ENCODE measurements at places on chromosomes 16 and 17.

- no peak for DNase-seq
Measured at GRCh38 chr17:80080081-80080480, 21.3 kb upstream of the GAA start.

DNA sequence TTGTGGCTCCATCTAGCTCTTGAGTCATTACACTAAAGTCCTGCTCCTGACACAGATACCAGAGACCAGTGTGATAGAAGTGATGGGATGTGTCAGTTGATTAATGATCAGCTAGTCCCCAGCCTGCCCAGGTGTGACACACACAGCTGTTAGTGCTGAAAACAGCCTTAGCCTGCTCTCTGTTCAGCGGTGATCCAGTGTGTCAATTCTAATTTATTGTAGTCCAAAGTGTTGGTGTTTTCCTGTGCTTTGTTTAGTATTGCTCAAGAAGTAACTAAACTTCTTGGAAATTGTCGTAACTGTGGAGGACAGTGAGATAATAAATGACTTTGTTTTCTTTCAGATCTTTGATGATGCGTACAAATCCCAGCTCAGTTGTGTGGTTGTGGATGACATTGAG, 92.3 kb downstream of the WNT3 start:
- no peak for DNase-seq

DNA sequence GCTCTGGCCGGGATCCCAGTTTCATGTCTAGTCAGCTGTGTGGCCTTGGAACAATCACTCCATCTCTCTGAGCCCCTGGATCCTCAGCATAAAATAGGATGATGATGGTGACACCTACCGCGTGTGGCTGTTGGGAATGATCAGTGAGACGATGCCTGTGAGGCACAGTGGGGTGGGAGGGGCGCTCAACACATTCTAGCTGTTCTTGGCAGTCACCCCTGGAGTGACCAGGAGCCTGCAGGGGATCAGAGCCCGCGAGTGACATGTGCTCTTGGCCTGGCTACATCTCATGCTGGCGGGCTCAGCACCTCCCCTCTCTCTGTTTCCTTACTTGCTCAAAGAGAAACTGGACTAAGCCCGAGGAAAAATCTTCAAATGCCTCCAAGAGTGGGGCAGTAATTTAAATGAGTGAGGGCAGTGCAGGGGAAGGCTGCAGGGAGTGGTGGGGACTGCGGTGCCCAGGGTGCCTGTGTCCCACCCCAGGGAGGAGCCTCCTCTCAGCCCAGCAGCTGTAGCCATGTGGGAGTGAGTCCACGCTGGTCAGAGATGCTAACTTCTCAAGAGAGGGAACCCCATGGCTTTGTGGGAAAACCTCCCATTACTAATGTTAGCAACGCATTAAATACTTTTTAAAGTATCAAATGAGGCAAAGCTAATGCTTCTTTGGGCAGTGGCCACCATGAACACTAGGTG, 23.1 kb upstream of the DOK4 start:
- no peak for DNase-seq

DNA sequence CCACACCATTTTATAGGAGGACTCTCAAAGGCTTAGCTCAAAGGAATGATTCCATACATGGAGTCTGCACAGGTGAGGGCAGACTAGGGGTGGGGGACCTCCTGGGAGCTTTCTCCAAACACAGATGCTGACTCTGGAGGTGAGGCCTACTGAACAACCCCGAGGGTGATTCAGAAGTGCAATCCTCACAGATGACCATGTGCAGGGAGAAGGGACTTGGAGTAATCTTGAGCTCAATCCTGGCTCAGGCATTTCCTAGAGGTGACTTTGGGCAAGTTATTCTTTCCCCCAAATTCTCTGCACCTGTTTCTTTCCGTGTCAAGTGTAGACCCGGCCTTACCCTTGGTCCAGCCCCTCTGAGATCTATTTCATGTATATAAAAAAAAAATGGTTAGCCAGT, 401.5 kb downstream of the SLC39A11 start:
- no peak for DNase-seq

DNA sequence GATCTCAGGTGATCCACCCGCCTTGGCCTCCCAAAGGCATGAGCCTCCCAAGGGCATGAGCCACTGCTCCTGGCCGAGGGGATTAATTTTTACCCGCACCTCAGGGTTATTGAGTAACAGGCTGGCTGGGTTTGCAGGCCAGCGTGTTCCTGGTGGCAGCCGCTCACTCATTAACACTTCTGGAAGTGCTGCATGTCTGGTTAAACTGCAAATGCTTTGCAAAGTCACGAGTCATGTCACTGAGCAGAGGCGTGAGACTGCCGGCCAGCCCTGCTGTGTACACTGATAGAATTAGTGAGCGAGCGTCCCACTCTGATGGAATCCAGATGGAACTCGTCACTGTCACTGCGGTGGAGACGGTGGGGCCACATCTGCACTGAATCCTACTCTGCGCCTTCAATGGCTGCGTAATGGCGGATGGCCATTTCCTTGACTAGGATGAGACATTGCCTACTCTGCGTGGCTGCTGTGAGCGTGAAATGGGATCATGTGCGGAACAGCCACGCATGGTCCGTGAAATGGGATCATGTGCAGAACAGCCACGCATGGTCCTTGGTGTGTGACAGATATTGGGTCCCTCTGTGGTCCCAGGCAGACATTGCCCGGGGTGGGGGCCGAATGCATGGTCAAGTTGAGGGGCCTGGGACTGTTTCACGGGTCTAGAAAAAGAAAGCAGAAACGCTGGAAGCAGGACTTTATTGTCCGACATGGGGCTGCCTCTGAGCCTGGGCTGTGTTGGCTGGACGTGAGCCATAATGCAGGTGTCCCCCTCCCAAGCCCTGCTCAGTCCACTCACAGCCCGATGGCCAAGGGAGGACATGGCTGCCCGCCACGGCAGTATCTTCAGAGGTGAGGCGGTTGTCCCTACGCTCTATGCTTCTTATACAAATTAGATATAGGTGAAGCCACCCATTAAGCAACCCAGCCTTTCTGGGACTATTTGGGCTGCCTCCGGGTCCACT, 740 bp upstream of the SLC5A10 start:
- no peak for DNase-seq
